ENCODE measurements at places on chromosomes 2 and 18. TPM values are rescaled to one million over a fixed set of nuclear protein-coding genes. Genes with fewer than 3 reads are reported as not detected.

KIAA2012 gene
- total RNA-seq, result not detected

ERBB4 gene
- total RNA-seq, result not detected

WDR7 gene
- 6.0 TPM for total RNA-seq

RIT2 gene
- total RNA-seq, result not detected

TPO gene
- not detected for total RNA-seq

RAB27B gene
- total RNA-seq, result 0.93 TPM
